NCI-H2171 treated with DMSO at 0.1 percent for 48 hours (cell line): ENCODE measurements at places on chromosomes 12 and 14.

- no peak for DNase-seq
Measured at GRCh38 chr14:26719514-26719913, 121.7 kb upstream of the NOVA1 start.

DNA sequence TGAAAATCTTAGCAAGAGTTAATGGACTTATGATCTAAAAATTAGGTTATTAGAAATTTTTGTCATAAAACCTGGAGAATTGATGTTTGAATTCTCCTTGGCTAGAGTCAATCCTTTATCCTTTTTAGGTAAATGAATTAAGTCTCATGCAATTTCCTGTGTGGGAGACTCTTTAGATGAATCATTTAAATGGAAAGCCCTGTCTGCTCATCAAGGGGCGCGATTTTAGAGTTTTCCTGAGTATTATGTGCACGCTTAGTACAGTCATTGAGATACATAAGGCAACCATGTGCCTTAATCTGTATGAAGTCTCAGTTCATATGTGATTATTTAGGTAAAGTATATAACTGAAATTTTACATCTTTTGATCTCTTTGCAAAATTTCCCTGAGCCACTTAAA lies 974.7 kb downstream of the NRXN3 start:
- DNase-seq: no peak

GRCh38 chr12:84408936-84409335 lies 503.7 kb downstream of the SLC6A15 start:
- DNase-seq: no peak

- DNase-seq: no peak
Measured at GRCh38 chr12:106296179-106296877, 6.2 kb upstream of the TCP11L2 start.

DNA sequence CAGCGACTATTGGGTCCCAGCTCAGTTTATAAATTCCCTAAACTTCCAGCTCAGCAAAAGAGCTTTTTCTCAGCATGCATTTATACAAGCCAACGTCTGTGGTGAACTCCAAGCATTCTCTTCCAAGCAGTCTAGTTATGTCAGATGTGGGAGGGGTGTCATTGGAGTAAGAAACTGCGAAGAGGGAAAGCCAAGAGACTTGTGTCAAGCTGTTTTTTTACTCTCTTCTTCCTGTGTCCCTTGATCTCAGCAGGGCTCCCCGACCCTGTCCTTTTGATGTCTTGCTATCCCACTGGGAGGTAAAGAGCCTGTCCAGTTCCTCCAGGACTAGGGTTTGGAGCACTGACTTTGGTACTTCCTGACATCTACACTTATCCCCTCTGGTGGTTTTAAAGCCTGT lies 69.0 kb downstream of the PPM1H start:
- DNase-seq: no peak

GRCh38 chr12:78898416-78898815 lies 33.8 kb downstream of the SYT1 start:
- DNase-seq: peak; percentile 91
